ENCODE measurements at places on chromosomes 5 and 9.
A peak's percentile ranks its signal among the peaks of the same experiment; 100 is the strongest.

DNA sequence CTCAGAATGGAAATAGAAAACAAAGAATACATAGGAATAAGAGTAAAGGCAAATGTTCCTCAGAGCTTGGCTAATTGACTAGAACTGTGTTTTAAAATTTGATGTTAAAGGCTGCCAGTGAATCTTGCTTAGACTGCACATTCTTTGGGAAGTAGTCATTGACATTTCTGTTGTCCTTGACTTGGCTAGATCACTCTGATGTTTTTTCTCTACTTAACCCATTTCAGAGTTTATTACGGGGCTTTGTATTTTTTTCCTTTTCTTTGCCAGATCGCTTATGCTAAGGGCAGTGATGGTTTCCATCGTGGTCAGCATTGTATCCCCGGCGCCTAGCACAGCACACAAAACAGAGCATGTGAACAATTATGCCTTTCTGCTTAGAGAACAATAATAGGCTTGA lies 1126.7 kb upstream of the CDH9 start:
- no peak for DNase-seq

- DNase-seq = no peak
Measured at GRCh38 chr9:93520523-93520922, 55.9 kb upstream of the PHF2 start.

DNA sequence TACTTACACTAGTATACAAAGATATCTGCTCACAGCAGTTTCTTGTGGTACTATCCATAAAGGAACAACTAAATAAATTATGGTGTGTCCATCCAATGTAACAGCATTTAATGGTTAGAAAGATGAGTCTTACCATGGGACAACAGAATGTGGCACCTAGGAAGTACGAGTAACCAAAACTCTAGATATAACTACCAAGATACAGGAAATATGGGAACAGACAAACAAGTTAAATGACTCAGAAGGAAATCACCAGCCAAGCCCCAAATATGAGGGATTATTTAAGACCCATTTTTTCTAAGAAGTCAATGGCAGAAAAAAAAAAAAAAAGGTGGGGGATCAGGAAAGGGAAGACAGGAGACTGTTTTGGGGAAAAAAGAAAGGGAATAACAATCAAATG lies 294.8 kb downstream of the PRELID2 start:
- no peak for DNase-seq

- no peak for DNase-seq
Measured at GRCh38 chr5:14453481-14453880, 128.1 kb upstream of the OTULINL start.

DNA sequence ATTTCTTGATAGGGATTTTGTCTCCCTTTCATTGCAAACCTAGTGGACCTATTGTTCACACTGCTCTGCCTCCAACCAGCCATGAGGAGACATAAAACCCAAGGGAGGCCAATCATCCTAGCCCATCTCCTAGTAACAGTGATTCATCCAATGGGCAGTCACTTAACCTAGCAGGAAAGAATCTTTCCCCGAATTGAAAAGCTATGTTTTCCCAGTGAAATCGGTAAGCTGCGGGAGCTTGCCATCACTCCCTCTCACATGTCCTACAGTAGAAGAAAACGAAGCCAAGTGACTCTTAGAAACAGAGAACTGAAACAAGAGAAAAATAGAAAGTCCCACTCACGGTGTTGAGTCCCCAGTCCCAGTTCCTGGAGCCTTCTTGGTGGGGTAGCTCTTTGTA lies 123.3 kb downstream of the SUSD1 start:
- no peak for DNase-seq

DNA sequence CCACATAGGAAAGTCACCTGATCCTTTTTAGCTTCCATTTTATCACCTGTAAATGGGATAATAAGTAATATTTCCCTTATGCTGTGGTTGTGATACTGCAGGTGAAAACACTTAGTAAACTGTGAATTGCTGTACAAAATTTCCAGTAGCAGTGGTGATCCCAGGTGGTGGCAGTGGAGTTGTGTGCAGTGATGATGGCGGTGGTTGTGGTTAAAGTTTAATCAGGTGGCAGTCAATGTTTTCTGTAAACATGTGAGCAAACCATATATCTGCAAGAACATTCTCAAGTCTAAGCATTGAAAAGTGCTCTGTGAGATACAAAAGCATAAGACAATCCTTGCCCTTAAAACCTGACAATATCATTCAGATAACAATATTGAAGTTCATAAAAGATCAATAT lies 480.2 kb downstream of the RASEF start:
- no peak for DNase-seq

DNA sequence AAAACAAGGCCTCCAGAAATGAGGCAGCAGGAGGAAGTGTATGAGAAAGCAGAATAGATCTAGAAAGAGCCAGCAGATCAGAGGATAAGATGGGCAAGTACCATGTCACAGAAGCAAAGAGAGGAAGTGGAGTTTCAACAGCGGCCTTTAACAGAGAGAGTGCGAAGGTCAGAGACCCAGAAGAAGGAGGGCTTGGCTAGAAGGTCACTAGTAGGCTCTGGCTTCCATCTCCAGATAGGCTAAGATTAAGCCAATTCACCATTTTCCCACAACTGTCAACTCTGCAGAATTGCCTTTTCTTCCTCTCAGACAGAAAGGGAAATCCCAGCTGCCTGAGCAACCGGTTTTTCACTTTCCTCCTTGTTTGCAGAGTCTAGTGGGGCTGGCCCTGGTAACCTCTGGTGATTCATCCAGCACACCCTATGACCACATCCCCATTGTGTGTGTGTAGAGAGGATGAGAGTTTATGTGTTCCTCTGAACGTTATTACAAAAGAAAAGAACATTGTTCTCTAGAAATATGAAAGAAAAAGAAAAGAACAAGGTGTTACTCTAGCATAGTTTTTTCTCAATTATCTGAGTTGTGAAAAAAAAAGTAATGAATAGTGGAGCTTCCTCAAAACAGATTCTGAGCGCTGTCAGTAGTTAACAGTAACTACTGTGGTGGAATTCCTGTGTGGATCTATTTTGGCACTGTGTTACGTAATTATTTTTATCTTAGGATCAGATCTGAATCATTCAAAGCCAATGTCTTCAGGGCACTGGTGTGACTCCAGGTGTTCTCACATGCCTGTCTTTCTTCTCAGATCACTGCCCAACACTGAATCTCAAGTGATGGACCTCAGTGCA lies 220.4 kb downstream of the ARRDC3 start:
- peak; percentile 90 for DNase-seq

DNA sequence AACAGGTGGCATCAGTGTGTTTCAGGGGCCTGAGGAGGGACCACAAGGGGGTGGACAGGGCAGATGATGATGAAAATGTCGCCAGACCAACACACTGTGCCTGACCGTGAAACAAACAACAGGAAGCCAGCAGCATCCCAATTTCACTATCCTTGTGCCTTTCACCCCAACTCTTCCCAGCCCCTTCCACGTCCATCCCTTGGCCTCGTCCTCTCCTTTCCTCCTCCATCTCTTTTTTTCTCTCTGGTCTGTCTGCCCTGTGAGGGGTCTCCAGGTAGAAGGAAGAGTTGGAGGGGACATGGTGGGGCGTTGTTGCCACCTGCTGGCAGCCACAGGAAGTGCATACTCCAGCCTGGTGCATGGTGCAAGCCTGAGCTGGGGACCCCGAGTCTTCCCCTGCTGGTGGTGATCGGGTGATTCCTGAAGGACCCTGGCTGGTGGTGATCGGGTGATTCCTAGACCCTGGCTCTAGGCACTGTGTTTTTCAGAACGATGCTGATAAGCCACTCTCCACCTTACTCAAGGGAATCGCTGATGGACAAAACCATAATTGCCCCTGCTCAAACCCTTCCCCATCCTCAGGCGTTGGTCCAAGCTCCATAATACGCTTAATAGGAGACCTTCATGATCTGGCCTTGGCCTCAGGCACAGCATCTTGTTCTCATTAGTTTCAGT lies 21.7 kb upstream of the NSD1 start:
- peak; percentile 67 for DNase-seq
